ENCODE measurements at places on chromosomes 5 and 9.
A peak's percentile ranks its signal among the peaks of the same experiment; 100 is the strongest.

GRCh38 chr9:468766-469426 is 254.2 kb downstream of the DOCK8 start:
- peak; percentile 7 for DNase-seq

GRCh38 chr9:107592424-107592823 is 102.9 kb upstream of the KLF4 start:
- no peak for DNase-seq

GRCh38 chr9:133700819-133701320 is 37.3 kb downstream of the SARDH start:
- no peak for DNase-seq

- DNase-seq = no peak
Measured at GRCh38 chr9:125493384-125493783, 213.6 kb downstream of the MAPKAP1 start.

- no peak for DNase-seq
Measured at GRCh38 chr5:113171520-113171919, 194.9 kb downstream of the DCP2 start.

- DNase-seq = no peak
Measured at GRCh38 chr5:87007737-87008136, 259.9 kb upstream of the RASA1 start.

GRCh38 chr9:38368731-38369130 is 23.8 kb upstream of the ALDH1B1 start:
- DNase-seq = no peak

- no peak for DNase-seq
Measured at GRCh38 chr5:31137676-31138075, 55.8 kb upstream of the CDH6 start.

DNA sequence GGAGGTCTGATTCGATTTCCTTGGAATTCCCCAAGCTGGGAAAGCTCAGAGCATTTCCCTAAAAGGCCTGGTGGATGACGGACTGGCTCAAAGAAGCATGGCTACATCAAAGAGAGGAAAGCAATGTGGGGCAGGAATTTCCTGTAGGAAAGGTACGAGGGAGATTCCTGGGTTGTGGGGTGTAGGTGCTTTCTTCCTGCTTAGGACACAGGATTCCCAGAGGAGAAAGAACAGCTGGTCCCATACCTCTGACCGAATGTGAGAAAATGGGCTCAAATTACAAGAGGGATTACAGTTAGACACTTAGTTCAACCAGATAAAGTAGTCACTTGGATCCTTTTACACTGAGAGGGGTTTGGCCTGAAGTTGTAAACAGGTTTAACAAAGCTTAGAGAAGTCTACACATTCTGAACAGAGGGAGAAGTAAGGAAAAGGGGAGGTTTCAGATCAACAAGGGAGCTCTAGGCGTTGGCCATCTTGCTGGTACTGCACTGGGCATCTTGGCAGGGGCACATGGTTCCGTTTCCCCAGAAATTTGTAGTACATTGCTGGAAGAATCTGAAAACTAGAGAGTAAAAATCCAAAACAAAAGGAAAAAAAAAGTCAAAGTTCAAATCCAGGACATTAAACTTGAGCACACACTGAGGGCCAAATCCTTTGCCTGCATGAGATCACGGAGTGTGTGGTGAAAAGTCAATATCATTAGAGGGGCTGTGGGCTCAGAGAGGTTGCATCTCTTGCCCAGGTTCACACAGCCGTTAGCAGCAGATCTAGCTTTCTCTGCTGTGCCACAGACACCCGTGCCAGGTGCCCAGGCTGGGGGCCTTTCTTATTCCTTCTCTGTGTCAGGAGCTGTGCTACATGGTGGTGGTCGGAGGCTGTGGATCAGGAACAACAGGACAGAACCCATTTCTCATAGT is 171.3 kb downstream of the RGS3 start:
- no peak for DNase-seq

GRCh38 chr5:54551292-54551691 is 33.7 kb downstream of the SNX18 start:
- no peak for DNase-seq

DNA sequence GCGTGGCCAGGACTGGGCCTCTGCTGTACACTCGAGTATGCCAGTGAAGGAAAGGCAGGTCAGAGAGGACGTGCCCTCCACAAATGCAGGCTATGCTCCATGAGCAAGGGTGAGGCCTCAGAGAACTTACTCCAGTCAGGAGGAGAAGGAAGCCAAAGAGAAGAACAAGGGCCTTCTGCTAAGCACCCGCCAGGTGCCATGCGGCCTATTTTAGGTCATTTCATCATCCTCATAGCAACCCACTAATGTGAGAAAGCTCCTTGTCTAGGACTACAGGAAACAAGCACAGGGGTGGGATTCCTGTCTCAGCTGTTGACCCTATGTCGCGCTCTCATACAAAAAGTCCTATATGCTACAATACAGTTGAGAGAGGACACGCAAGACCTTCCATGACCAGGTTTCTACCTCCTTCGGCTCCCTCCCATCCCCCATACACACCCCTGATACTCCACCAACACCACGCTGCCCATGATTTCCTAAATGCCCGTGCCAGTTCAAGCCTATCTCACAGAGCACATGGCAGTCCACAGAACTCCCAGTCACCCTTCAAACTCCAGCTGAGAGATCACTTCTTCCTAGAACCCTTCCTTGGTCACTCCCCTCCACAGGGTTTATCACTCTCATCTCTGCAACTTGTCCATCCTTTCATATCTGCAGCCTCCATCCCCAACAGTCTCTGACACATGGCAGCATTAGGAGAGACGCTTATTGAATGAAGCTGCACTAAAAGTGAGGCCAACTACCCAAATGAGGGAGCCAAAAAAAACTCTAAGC is 26.8 kb downstream of the PSMB7 start:
- no peak for DNase-seq

DNA sequence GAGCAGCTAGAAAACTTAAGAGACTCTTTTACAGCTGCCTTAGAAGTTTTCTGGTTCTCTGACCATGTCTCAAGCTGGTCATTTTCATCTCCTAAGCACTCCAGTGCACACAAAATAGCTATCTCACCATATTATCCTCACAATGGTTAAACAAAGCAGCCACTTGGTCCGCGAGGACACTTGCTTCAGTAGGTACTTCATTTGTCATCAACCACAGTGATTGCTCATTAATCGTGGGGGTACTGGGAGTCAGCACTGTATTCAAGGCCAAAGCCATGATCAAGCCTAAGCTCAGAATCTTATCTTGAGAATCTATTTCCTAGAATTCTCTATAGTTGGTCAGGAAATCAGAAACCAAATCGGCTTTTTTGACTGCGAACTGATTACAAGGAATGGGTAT is 2.9 kb downstream of the ARL14EPL start:
- DNase-seq = no peak

GRCh38 chr5:24428345-24428744 is 216.4 kb downstream of the CDH10 start:
- DNase-seq = no peak

- no peak for DNase-seq
Measured at GRCh38 chr9:15276328-15276938, 30.6 kb downstream of the TTC39B start.

GRCh38 chr5:1547655-1548054 is 23.9 kb upstream of the LPCAT1 start:
- DNase-seq = no peak

GRCh38 chr5:59348189-59348588 is 545.3 kb downstream of the PDE4D start:
- DNase-seq = no peak

GRCh38 chr5:82309091-82309531 is 31.0 kb upstream of the RPS23 start:
- no peak for DNase-seq

GRCh38 chr9:136991993-136992818 is at the start of gene PAXX:
TSS of gene PAXX (plus strand) at chr9:136992422. CDS start at chr9:136992444, 22 bp downstream.
- DNase-seq = peak; percentile 95

GRCh38 chr9:37424204-37424685 is 1.7 kb downstream of the GRHPR start:
- DNase-seq = no peak

DNA sequence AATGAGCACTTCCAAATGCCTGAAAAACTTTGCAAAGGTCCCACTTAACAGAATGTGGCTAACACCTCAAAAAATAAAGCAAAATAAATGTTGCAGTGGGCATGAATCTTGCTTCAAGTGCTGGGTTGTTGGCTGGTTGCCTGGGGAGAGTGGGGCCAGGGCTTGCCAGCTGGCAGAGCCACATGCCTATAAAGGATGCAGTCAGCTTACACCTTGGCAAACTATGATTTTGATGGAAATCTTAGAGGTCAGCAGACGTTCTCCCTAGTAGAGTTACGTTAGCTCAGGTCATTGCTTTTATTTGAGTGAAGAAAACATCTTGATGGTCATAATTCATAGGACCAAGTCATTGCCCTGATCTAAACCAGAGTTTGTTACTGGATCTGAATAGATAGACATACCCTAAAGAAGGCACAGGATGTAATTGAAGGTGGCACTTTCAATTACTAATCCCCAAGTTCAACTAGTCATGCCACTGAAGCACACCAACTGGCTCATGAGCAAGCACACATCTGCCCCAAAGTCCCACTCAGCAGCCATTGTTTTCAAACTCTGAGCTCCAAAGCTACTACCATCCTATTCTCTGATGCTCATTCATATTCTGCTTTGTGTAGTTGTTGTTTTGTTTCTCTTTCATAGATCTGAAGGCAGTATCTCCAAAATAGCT is 51.2 kb upstream of the ZSWIM6 start:
- peak; percentile 44 for DNase-seq

- DNase-seq = no peak
Measured at GRCh38 chr9:95071925-95072324, 245.6 kb downstream of the FANCC start.

DNA sequence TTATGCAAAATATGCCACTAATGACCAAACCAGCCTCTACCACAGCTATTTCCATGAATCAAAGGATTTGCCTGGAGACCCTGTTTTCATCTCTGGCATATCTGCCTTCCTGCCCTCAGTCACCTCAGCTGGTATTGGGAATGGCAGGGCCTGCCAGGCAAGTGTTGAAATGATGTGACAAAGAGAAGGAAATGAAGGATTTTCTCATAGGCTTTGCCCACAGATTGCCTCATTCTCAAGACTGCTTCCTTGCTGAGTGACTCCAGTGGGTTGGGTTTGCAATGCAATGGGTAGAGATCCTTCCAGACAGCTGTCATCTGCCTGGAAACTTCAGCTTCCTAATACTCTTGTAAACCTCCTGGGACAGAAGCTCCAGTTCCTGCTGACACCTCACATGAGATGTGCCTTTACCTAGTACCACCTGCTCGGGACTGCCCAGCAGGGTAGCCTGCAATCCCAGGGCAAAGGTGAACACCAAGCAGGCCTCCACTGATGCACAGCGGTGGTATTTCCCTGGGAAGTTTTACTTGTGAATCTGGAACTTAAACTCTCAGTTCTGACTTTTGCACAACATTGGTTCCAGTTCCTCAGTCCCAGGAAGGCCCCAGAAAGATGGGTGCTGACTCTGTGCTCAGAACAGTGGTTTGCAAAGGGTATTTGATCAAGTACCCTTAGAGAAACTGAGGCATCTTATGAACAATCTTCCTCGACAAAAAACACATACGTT is 64.8 kb upstream of the SLC1A1 start:
- DNase-seq = no peak

DNA sequence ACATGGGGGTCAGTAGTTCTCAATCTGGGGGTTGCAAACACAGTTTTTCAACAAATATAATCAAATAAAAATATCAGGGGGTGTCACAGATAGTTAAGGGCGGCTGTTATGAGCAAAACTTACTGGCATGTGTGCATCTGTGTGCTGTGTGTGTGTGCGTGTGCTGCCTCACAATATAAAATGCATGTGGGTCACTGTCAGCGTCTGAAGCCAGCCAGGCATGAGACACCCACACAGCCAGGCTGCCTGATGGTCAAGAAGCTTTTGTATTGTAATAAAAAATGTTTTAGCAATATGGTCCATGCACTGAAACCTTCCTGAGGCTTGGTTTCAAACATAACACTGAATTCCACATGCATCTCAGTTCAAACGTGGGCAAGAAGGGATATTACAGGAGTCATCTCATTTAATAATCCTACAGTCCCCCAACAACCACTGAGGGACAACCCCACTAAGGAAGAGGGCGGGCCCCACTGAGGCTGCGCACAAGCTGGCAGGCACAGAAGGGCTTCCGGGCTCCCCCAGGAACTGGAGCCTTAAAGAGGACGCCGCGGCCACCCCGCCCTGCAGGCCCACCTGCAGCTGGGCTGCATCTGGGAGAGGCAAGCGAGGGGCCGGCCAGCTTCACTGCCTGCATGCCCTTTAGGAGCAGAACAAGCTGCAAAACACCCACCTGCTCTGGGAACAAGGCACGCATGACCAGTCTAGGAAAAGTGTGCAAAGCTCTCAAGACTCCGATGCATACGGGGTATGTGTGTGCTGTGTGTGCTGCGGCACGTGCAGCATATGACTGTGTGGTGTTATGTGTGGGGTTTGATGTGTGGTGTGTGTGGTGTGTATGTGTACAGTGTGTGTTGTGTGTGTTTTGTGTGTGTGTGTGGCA is 14.1 kb downstream of the SEMA4D start:
- DNase-seq = peak; percentile 75

GRCh38 chr5:137822158-137822764 is 45.4 kb upstream of the MYOT start:
- peak; percentile 28 for DNase-seq

DNA sequence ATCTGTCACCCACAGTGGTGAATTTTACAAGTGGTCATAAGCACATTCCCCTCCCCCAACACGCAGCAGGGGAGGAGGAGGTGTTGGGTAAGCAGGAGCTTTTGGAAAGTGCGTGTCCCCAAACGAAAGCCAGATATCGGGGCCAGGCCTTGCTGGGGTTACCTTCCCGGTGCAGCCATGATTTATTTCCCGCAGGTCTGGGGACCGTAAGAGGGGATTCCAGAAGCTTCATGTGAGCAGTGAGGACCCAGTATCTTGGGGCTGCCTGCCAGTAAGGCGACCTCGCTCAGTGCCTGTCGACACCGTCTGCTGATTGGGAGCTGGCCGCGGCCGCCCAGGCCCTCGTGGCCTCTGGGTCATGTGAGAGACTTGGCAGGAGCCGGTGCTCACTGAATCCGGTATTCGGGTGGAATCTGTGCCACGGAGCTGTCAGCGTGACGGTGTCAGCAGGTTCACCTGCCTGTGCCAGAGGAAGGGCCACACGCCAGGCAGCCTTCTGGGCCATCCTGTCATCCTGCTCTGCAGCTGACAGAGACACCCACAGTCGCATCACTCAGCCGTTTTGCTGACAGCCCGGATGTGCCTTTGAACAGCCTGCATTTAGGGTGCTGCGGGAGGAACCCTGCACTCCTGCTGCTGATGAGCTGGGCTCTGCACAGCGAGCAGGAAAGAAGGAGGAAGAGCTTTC is 37.3 kb downstream of the SEC61B start:
- DNase-seq = peak; percentile 73

GRCh38 chr9:16057541-16057940 is 504.7 kb downstream of the CCDC171 start:
- no peak for DNase-seq

Measured in activated naive CD4-positive, alpha-beta T cell treated with anti-CD3 and anti-CD28 coated beads for 36 hours (primary cell).